Neural crest cell (in vitro differentiated cells): ENCODE measurements at places on chromosomes 11 and 22. TPM values are rescaled to one million over a fixed set of nuclear protein-coding genes. Genes with fewer than 3 reads are reported as not detected.

The SIK3 gene
- 39.7 and 40.1 TPM in 2 replicates for total RNA-seq

The GAB4 gene
- total RNA-seq = not detected in 2 replicates

The INS gene
- total RNA-seq = not detected in 2 replicates

The MS4A15 gene
- total RNA-seq = not detected in 2 replicates

The EFCAB6 gene
- 1.5 and 2.3 TPM in 2 replicates for total RNA-seq

The NLRP6 gene
- not detected in 2 replicates for total RNA-seq

The TSPO gene
- 11.1 and 12.3 TPM in 2 replicates for total RNA-seq

The BLID gene
- total RNA-seq = not detected in 2 replicates

The MS4A8 gene
- not detected in 2 replicates for total RNA-seq

The DNAJB7 gene
- not detected in 2 replicates for total RNA-seq

The PLEKHA7 gene
- 15.6 and 18.2 TPM in 2 replicates for total RNA-seq

The UBQLNL gene
- 0.09 and 0.20 TPM in 2 replicates for total RNA-seq
